Testis (tissue), 5 donors: ENCODE measurements at places on chromosomes 16 and 17. TPM values are rescaled to one million over a fixed set of nuclear protein-coding genes. Genes with fewer than 3 reads are reported as not detected.

The CDH13 gene
- total RNA-seq = 2.0 TPM

The CUEDC1 gene
- 8.6 TPM for total RNA-seq

The KCNJ18 gene
- 0.55 TPM for total RNA-seq

The NATD1 gene
- 17.9 TPM for total RNA-seq

The NPIPB2 gene
- total RNA-seq = 28.7 TPM

The KCNH6 gene
- 0.79 TPM for total RNA-seq

The SOST gene
- total RNA-seq = not detected

The TAT gene
- total RNA-seq = 1.5 TPM

The MLKL gene
- 3.5 TPM for total RNA-seq

The COPZ2 gene
- 14.7 TPM for total RNA-seq

The BCO1 gene
- 0.87 TPM for total RNA-seq

The ZSCAN10 gene
- total RNA-seq = 0.79 TPM

The SDK2 gene
- 36.9 TPM for total RNA-seq

The CMTM1 gene
- total RNA-seq = 24.0 TPM

The KRTAP4-5 gene
- total RNA-seq = not detected

The TUBG2 gene
- 57.5 TPM for total RNA-seq

The PIGW gene
- total RNA-seq = 5.5 TPM

The TERB1 gene
- total RNA-seq = 30.6 TPM

The CDR2L gene
- total RNA-seq = 39.5 TPM

The KRT39 gene
- not detected for total RNA-seq

The GPR142 gene
- 0.55 TPM for total RNA-seq

The SLC52A1 gene
- total RNA-seq = 1.7 TPM

The RAB26 gene
- 3.6 TPM for total RNA-seq

The MT1H gene
- total RNA-seq = not detected

The PLK1 gene
- total RNA-seq = 26.3 TPM

The TNP2 gene
- total RNA-seq = 10.2 TPM

The SP6 gene
- 0.43 TPM for total RNA-seq

The TPSD1 gene
- 1.6 TPM for total RNA-seq

The KSR1 gene
- 80.7 TPM for total RNA-seq
